ENCODE measurements at places on chromosomes 11 and 22. TPM values are rescaled to one million over a fixed set of nuclear protein-coding genes. Genes with fewer than 3 reads are reported as not detected.

The ACR gene
- under 0.01 TPM for total RNA-seq

The TP53I11 gene
- total RNA-seq = 28.8 TPM

The FADS3 gene
- 90.9 TPM for total RNA-seq

The CCDC116 gene
- total RNA-seq = 0.13 TPM

The NPAS4 gene
- not detected for total RNA-seq

The FOSL1 gene
- total RNA-seq = 3.8 TPM

The LRRC32 gene
- 20.9 TPM for total RNA-seq

Measured in dermis microvascular lymphatic vessel endothelial cell (primary cell).